ENCODE measurements at places on chromosomes 16 and 17. TPM values are rescaled to one million over a fixed set of nuclear protein-coding genes. Genes with fewer than 3 reads are reported as not detected.
A peak's percentile ranks its signal among the peaks of the same experiment; 100 is the strongest.

The GDPD1 gene
- total RNA-seq, result 1.8 TPM

The FZD2 gene
- total RNA-seq, result not detected

The NPTX1 gene
- 30.4 TPM for total RNA-seq

The TEKT1 gene
- not detected for total RNA-seq

The TEKT5 gene
- not detected for total RNA-seq

The SMCR8 gene
- 17.7 TPM for total RNA-seq

The MAP2K4 gene
- 32.7 TPM for total RNA-seq

The ADAM11 gene
- 0.12 TPM for total RNA-seq

The CDC6 gene
- 142 TPM for total RNA-seq

DNA sequence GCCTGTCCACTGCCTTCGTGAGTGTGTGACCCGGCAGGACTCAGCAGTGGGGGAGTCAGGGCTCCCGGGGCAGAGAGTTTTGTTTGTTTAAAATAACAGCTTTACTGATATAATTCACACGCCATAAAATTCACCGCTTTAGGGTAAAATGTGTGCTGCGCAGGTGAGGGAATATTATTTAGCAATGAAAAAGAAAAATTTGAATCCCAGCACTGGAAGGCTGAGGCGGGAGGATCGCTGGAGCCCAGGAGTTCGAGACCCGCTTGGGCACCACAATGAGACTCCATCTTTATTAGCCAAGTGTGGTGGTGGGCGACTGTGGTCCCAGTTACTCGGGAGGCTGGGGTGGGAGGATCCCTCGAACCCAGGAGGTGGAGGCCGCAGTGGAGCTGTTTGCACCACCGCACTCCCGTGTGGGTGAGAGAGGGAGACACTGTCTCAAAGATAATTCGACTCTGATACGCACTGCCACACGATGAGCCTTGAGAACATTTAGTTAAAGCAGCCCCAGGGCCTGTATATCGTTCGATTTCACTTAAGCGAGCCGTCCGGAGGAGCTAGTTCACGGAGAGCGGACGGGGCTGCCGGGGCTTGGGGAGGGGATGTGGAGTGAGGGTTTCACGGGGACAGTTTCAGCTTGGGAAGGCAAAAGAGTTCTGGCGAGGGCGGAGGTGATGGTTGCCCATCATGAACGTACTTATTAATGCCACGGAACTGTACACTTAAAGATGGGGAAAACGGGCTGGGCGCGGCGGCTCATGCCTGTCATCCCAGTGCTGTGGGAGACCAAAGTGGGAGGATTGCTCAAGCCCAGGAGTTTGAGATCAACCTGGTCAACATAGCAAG is 10.2 kb downstream of the TELO2 start:
- H3K4me3 ChIP-seq, result no peak overlapping the region
- no peak for DNase-seq
- H3K36me3 ChIP-seq, result peaks cover 18% of the 10 kb centered on the region

- peak overlapping the region; percentile 85 for H3K27ac ChIP-seq
- H3K27me3 ChIP-seq, result no peaks in the 10 kb centered on the region
- peaks cover 43% of the 10 kb centered on the region for H3K36me3 ChIP-seq
Measured at GRCh38 chr17:3710951-3711383, 12.7 kb upstream of the HASPIN start.

DNA sequence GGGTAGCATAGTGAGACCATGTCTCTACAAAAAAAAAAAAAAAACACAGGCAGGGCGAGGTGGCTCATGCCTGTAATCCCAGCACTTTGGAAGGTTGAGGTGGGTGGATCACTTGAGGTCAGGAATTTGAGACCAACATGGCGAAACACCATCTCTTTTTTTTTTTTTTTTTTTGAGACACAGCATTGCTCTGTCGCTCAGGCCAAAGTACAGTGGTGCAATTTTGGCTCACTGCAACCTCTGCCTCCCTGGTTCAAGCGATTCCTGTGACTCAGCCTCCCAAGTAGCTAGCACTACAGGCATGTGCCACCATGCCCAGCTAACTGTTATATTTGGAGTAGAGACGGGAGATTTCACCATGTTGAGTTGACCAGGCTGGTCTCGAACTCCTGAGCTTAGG is 5.1 kb downstream of the RAMP2 start:
- peaks cover 35% of the 10 kb centered on the region for H3K27me3 ChIP-seq
- H3K4me3 ChIP-seq, result no peak overlapping the region
- H3K27ac ChIP-seq, result no peak overlapping the region
- H3K4me1 ChIP-seq, result peaks cover 2% of the 10 kb centered on the region
- no peak for DNase-seq
- H3K36me3 ChIP-seq, result no peaks in the 10 kb centered on the region

GRCh38 chr17:76026714-76027158 is 370 bp downstream of the EVPL start:
- H3K4me1 ChIP-seq, result peaks cover 10% of the 10 kb centered on the region
- no peak overlapping the region for H3K4me3 ChIP-seq
- H3K36me3 ChIP-seq, result no peaks in the 10 kb centered on the region
- no peak overlapping the region for H3K27ac ChIP-seq

- H3K36me3 ChIP-seq, result peaks cover 32% of the 10 kb centered on the region
- H3K27me3 ChIP-seq, result no peaks in the 10 kb centered on the region
- no peak overlapping the region for H3K4me3 ChIP-seq
- H3K4me1 ChIP-seq, result no peaks in the 10 kb centered on the region
- DNase-seq, result no peak
Measured at GRCh38 chr17:82737967-82738877, 2.8 kb downstream of the FN3K start.

- H3K4me3 ChIP-seq, result no peak within 1 kb of the TSS
- peaks cover 7% of the 10 kb centered on the region for H3K36me3 ChIP-seq
- no peak within 1 kb of the TSS for H3K27ac ChIP-seq
Measured at GRCh38 chr16:1793578-1794220, at the start of gene IGFALS. Gene IGFALS, minus strand, starts transcription at chr16:1793705. Its CDS starts 53 bp downstream, at chr16:1793652.

GRCh38 chr16:12271006-12271405 is 294.5 kb downstream of the SNX29 start:
- H3K4me1 ChIP-seq, result no peaks in the 10 kb centered on the region
- H3K27me3 ChIP-seq, result no peaks in the 10 kb centered on the region
- no peak overlapping the region for H3K27ac ChIP-seq
- no peak for DNase-seq
- H3K4me3 ChIP-seq, result no peak overlapping the region

DNA sequence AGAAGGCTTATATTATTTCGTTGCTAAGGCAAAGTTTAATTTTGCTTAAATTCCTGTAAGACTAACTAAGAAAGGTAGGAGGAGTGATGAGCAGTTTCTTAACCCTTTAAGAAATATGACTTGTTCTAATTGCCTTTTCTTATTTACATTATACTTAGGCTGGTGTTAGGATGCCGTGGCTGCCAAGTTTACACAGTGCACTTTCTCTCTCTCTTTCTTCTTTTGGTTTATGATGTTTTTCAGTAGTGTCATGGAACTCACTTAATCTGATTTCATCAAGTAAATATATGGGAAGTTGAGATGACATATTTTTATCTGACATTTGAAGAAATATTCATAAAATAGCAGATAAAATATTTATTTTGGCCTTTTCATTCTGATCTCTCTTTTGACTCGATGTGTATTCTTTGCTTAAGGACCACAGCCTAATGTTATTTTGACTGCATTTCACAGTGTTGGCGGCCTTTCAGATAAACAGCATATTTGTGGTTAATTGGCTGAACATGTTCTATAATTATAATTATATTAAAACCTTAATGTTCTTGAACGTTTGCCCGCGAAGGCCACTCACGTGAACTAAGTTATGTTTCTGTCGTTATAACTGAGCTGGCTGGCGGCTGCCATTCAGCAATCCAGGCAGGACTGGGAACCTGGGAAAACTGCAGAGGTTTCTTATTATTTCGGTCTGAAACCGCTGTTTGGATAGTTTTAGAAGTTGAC is 191.6 kb downstream of the WWOX start:
- no peaks in the 10 kb centered on the region for H3K4me1 ChIP-seq
- H3K27me3 ChIP-seq, result no peaks in the 10 kb centered on the region
- H3K4me3 ChIP-seq, result no peak overlapping the region

DNA sequence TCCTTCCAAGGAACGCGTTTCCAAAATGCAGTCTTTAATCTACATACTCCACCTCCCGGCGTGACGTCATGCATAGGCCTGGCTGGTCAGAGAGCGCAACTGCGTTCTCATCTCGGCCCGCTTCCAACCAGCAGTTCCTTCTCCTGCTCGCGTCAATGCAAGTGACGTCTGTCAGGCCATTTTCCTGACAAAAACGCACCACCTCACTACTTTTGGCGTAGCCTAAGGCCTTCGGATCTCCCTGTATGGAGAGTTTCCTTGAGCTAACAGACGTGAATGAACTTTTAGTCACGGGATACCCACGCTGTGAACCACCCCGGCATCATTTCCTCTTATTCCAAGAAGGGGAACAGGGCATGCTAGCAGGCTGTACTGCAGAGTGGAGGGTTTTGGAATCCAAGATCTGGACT is 25.0 kb downstream of the TEX14 start:
- no peaks in the 10 kb centered on the region for H3K36me3 ChIP-seq
- H3K4me1 ChIP-seq, result peaks cover 6% of the 10 kb centered on the region
- peak overlapping the region; percentile 4 for H3K4me3 ChIP-seq
- no peak overlapping the region for H3K27ac ChIP-seq
- H3K27me3 ChIP-seq, result peaks cover 23% of the 10 kb centered on the region
- DNase-seq, result peak; percentile 73

GRCh38 chr16:50279504-50279865 is 13.1 kb downstream of the ADCY7 start:
- peak overlapping the region; percentile 45 for H3K27ac ChIP-seq
- DNase-seq, result no peak
- peaks cover 81% of the 10 kb centered on the region for H3K4me1 ChIP-seq
- H3K36me3 ChIP-seq, result peaks cover 38% of the 10 kb centered on the region

- DNase-seq, result no peak
- no peak overlapping the region for H3K27ac ChIP-seq
- H3K36me3 ChIP-seq, result peaks cover 6% of the 10 kb centered on the region
- H3K4me3 ChIP-seq, result no peak overlapping the region
- H3K4me1 ChIP-seq, result no peaks in the 10 kb centered on the region
Measured at GRCh38 chr16:58670177-58670576, 14.4 kb downstream of the SLC38A7 start.

DNA sequence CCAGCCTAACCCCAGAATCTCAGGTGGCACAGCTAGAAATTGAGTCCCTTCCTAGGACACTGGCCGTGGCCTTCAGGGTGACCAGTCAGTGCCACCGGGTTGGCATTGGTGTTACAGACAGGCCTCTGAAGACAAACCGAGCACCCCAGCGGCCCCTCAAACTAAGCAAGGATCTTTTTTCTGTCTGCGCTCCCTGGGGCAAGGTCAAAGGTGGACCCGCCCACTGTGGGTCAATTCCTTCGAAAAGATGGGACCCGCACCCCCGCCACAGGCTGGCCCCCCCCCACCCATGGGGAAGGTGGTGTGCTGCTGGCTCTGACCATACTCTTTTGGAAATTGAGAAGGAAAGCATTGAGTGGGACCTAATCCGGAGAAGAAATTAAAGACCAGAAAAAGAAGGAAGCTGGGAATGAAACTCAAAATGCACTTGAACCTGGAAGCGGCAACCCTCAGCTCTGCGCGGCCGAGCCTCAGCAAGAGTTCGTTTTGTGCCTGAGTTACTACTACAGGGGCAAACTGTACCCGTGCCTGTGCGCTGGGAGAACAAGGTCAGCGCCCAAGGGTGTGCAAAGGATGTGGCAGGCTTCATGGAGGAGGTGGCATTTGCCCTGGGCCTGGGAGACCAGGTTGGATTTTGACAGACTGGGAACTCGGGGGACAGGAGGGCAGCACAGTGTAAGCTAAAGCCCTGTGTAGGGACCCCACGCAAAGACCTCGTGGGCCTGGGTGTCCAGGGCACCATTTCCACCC is 20.4 kb downstream of the TMC6 start:
- peak overlapping the region; percentile 84 for H3K27ac ChIP-seq
- H3K27me3 ChIP-seq, result no peaks in the 10 kb centered on the region
- peaks cover 46% of the 10 kb centered on the region for H3K36me3 ChIP-seq
- DNase-seq, result no peak
- H3K4me1 ChIP-seq, result peaks cover 19% of the 10 kb centered on the region

GRCh38 chr17:53722407-53722806 is 100.3 kb upstream of the KIF2B start:
- no peaks in the 10 kb centered on the region for H3K36me3 ChIP-seq
- no peaks in the 10 kb centered on the region for H3K4me1 ChIP-seq
- no peak overlapping the region for H3K4me3 ChIP-seq
- H3K27ac ChIP-seq, result no peak overlapping the region
- H3K27me3 ChIP-seq, result no peaks in the 10 kb centered on the region
- no peak for DNase-seq

DNA sequence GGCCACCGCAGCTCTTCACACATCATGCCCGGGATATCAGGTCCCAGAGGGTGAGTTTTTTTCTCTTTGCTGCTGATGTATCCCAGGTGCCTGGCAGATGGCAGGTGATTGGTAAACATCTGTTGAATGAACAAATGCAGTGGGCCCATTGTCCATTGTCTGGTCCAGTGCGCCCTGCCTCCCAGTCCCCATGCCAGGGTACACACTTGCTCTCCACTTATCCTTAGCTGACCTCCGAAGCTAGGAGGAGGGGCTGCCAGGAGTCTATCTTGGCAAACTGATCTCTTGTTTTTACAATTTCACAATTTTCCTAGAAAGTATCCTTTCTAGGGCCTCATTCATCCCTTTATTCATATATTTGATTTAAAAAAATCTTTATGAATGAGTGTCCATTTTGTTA is 196.0 kb downstream of the RAB11FIP4 start:
- no peak overlapping the region for H3K4me3 ChIP-seq
- H3K27me3 ChIP-seq, result no peaks in the 10 kb centered on the region
- no peak for DNase-seq
- H3K27ac ChIP-seq, result no peak overlapping the region
- no peaks in the 10 kb centered on the region for H3K36me3 ChIP-seq

DNA sequence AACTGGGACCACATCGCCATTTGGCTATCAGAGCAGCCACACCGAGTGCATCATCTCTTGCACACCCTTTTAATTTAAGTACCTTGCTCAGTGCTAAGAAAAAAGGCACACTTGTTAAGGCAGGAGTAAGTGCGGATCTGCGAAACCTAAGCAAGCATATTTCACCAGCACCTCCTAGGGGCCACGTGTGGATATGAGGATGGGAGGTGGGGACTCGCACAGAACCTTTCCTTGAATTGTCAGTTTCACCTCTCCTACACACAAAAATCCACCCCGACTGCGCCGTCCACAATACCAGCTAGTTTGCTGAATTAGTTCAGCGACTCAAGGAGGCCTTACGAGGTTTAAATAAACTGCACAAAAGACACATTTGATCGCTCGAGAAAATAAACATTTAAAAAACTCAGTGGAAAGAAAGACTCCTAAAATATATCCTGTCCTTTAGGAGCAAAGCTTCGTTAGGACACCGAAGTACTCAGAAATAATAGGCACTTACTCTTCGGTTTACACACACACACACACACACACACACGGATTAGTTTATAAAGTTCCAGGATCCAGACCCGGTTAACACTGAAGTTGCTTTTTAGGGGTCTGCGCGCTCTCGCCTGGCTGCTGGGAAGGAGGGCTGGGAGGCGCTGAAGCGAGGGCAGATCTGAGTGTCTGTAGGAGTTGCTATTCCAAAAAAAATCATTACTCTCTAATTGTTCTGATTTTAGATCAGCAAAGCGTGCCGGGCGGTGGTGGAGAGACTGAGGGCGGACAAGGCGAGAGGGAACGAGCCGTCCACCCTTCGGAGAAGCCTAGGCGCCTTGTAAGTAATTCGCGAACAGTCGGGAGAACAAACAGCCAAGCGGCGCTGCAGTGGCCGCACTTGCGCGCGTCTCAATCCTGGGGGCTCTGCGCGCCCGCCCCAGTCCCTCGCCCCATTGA is 1.0 kb upstream of the KCNJ2 start:
- no peaks in the 10 kb centered on the region for H3K36me3 ChIP-seq
- DNase-seq, result peak; percentile 76
- peaks cover 60% of the 10 kb centered on the region for H3K27me3 ChIP-seq
- H3K27ac ChIP-seq, result no peak overlapping the region
- peaks cover 13% of the 10 kb centered on the region for H3K4me1 ChIP-seq
- peak overlapping the region; percentile 71 for H3K4me3 ChIP-seq

GRCh38 chr17:49343273-49343672 is 18.8 kb downstream of the ZNF652 start:
- H3K27ac ChIP-seq, result peak overlapping the region; percentile 94
- H3K27me3 ChIP-seq, result peaks cover 7% of the 10 kb centered on the region
- peak; percentile 73 for DNase-seq
- peak overlapping the region; percentile 89 for H3K4me3 ChIP-seq
- peaks cover 48% of the 10 kb centered on the region for H3K4me1 ChIP-seq
